ENCODE measurements at places on chromosomes 13 and 19.

DNA sequence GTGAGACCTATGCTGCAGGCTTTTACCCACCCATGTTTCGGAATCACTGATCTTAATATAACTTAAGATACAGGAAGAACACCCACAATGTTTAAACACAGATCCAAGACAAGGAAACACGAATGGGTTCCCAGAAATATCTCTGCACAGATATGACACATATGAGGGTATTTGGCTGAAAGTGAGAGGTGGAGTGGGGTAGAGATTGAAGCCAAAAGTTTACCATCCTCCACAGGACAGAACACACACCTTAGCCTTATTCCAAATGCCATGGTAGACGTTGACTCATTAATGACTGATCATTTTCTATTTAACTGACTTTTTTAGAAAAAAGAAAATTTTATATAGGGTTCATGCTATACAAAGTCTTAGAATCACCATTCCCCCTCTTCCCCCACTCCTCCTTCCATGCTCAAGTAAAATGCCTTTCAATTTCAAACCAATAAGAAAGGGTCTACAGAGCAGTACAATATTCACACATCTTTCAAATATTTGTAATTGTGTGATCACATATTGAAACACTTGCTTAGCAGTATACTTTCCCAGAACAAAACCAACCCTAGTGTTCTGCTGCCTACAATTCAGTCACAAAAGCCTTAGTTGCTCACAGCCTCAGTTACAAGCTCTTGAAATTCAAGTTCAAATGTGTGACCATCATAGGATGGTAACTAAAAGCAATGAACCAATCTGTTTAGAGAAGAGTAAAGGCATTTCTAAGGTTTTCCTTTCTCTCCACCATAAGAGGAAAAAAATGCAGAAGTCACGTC, 11.8 kb upstream of the DOCK9 start:
- no peak for DNase-seq

DNA sequence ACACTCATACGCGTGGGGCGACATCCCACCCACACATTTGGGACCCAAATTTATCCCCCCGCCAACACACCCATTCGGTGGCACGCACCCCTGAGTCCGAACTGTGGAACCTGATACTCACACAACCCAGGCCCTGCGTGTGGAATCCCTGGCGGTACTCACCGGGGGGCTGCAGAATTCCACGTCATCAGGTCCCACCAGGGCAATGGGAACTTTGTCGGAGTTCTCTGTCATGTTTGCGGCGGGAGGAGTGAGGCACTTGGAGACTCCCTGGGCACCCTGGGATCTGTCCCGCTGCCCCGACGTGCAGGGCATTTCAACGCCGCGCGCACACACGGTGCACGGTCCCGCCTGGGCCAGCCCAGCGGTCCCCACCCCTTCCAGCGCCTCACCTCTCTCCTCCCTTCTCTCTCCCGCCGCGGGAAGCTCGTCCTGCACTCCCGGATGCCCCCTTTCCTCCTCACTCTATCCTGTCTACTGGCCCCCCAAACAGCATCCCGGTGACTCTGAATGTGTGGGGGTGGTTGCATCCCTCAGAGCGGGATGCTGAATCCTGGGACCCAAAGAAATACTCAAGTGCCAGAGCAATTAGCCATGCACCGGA, at the start of gene CNMD:
Gene CNMD, minus strand, starts transcription at position 353 of the 604 bp plus-strand sequence. Its CDS starts 119 bp downstream, at position 234.
- DNase-seq = no peak

GRCh38 chr13:109118521-109118920, 489.1 kb downstream of the MYO16 start:
- DNase-seq = no peak

- no peak for DNase-seq
These were observed 175.1 kb upstream of the KL start for GRCh38 chr13:32840989-32841713.

DNA sequence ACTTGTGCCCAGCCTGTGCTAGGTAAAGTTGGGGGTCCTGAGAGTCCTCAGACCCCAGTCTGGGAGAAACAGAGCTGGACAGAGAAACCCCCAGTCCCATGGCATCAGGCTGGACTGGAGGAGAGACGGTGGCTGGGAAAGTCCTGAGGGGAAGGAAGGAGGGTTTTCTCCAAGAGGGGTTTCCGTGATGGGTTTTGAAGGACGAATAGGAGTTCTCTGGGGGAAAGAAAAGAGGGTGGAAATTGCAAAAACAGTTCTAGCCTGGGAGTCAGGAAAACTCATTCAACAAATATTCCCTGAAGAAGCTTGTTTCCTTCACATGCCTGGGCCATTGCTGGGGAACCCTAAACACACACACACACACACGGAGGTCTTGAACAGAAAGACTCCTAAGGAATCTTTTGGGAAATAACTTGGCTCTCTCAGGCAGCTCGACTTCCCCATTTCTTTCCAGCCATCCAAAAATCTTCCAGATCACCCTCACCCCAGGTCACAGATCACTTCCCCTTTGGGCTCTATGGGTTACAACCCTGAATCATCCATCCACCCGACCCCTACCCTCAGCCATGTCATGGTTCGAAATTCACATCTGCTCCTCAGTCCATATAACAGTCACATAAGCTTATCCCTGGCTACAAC, 47.5 kb downstream of the COLGALT1 start:
- no peak for DNase-seq

- DNase-seq = peak; percentile 26
These were observed 35.9 kb upstream of the ZSCAN5A start for GRCh38 chr19:56350416-56351045.

DNA sequence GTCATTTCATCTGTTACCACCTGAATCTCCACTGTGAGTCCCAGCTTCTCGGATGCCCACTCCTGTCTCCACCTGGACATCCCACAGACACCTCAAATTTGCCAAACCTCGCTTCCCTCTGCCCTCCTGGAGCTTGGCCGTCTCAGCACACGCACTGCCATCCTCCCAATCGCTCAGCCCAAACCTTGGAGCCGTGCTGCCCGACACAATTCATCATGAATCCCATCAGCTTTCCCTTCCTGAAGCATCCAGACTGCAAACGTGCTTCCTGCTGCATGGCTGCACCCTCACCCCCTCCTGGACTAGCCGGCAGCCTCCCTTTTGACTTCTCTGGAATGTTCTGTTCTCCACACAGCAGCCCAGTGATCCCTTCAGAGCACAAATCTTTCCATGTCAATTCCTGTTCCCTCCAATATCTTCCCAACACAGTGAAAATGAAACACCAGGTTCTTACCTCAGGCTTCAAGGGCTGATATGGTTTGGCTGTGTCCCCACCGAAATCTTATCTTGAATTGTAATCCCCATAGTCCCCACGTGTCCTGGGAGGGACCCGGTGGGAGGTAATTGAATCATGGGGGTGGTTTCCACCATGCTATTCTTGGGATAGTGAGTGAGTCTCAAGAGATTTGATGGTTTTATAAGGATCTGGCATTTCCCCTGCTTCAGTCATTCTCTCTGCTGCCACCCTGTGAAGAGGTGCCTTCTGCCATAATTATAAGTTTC, 1.1 kb upstream of the PROZ start:
- no peak for DNase-seq

DNA sequence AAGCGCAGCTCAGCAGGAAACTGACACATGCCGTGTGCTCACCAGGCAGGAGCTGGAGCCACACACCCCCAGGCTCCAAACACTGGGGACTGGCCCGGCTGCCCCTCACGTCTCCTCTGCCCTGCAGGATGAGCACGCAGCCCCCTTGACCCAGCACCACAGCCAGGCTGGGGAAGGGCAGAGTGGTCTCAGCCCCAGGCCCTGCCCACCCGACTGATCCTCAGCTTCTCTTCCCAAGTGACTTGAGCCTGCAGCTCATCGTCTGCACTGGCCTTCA, 20.3 kb downstream of the GRTP1 start:
- DNase-seq = no peak

DNA sequence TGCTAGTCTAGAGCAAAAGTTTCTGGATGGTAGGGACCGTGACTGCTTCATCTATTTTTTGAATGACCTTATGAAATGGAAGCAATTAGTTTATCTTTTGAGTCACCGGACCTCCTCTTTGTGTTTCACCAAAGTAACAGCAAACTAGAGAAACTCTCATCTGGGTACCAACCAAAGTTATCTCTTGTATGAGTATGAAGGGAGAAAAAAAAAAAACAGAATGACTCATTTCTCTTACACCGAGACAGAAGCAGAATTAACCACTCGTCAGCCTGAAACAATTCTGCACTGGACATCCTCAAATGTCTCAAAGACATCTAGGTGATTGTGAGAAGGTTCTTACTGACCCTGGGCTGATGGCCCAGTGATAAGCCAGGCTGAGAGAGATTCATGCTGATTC, 18.3 kb downstream of the ZNF100 start:
- no peak for DNase-seq

DNA sequence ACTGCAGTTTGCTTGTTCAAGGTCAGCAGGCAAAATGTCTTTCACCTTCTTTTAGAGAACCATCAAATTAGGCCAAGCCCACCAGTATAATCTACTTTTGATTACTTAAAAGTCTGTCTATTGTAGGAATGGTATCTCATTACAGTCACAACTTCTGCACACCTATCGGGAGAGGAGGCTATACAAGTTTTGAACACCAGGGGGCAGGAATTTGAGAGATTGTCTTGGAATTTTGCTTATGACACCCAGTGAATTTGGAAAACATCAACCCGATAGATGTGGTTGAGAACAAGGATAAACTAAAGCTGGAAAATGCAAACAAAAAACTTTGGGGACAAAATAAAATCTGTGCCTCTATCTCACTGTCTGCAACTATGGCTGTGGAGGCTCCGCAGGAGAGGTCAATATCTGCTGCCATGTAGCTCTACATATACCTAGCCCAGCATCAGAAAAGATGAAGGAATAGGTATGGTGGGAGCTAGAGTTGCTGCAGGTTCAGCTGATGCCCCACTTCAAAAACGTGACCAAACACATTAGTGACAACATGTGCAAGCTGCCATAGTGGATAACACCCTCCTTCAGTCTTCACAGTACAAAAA, 1299.2 kb upstream of the SPRY2 start:
- no peak for DNase-seq

DNA sequence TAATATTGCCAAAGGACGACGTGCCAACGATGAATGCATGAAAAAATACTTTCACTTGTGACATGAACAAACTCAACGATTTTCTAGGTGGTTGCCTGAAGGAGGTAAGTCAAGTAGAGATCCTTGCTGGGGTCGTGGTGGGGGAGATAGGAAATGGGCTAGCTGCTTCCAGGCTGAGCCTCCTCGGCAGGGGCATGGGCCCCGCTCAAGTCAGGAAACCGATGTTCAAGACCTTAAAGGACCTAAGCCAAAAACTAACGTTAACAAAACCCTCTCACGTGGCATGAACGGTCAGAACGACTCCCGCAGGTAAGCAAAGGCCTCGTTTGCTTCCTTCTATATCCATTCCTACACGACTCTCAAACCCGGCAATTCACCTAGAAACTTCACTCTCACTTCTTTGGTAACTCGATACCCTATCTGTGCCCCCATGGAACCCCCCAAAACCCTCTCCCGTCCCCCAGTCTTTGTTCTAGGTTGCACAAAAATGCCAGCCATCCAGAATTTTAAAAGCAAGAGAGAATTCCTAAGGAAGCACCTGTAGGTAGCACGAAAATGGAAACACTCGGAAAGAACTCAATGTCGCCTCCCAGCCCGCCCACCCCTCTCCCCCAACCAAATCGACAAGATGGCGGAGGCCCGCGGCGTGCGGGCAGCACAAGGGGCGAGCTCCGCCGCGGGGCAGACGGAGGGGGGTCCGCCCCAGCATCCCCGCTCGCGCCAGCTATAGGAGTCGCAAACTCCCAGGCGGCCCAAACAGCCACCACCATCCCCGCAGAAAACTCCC, 13.6 kb downstream of the ACP4 start:
- no peak for DNase-seq

Measured in activated CD4-positive, alpha-beta T cell treated with anti-CD3 and anti-CD28 coated beads for 24 hours (primary cell).